ENCODE measurements at places on chromosomes 11 and 22.

DNA sequence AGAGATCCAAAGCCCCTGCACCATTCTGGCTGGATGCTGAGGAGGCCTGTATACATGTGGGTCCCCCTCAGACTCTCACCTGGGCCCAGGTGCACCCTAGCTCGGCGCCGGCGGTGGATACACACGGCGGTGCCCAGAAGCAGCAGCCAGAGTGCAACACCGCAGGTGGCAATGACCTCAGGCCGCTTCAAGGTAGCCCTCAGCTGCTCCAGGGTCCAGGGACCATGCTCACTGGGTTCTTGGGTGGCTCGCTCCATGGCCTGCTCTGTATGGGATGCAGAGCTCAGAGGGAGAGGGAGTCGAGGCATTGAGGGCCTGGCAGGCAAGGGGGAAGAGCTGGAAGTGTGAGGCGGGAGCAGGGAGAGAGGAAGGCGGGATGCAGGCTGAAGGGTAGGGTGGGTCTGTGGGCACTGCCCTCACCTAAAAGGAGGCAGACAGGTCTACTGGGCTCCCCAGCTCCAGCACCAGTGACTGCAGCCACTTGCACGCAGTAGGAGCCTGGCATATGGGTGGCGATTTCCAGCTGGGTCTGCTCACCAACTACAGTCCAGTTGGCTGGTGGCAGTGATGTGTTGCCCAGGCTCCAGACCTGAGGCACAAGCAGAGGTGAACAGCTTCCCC, 3.8 kb downstream of the ROBO4 start:
- DNase-seq = no peak

DNA sequence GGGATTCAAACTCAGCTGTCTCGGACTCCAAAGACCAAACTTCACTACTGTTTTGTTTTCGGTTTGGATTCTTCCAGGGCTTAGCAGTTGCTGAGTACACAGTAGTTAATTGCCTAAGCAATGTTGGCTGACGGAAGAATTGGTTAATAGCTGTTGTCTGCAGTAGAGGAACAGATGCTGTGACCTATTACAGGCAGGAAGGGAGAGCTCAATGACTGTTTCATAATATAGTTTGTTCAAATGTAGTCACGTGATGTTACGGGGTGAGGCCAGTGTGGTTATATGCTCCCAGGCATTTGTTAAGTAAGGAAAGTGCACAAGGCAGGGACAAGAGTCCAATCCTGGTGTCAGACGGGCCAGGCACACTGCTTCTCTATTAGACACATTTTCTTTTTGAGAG, 222.6 kb upstream of the CCDC90B start:
- DNase-seq = no peak

DNA sequence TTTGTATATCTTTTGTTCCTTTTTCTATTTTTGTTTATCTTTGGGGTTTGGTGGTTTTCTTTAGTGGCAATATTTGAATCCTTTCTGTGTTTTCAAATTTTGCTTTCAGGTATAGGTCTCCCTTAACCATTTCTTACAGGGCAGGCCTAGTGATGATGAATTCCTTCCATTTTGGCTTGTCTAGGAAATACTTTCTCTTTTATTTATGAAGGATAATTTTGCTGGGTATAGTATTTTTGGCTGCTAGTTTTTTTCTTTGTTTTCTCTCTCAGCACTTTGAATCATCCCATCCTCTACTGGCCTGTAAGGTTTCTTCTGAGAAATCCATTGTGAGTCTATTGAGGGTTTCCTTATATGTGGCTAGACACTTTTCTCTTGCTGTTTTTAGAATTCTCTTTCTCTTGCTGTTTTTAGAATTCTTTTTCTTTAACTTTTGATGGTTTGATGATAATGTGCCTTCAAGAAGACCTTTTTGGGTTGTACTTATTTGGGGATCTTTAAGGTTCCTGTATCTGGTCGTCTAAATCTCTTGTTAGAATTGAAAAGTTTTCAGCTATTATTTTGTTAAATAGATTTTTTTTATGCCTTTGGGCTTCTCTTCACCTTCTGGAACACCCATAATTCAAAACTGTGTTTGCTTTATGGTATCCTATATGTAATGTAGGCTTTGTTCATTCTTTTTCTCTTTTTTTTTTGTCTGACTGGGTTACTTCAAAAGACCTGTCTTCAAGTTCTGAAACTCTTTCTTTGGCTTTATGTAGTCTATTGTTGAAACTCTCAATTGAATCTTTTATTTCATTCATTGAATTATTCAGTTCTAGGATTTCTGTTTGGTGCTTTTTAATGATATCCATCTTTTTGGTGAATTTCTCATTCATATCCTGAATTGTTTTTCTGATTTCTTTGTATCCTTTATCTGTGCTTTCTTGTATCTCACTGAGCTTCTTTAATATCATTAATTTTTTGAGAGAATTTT, 24.5 kb downstream of the CFAP300 start:
- DNase-seq = no peak

DNA sequence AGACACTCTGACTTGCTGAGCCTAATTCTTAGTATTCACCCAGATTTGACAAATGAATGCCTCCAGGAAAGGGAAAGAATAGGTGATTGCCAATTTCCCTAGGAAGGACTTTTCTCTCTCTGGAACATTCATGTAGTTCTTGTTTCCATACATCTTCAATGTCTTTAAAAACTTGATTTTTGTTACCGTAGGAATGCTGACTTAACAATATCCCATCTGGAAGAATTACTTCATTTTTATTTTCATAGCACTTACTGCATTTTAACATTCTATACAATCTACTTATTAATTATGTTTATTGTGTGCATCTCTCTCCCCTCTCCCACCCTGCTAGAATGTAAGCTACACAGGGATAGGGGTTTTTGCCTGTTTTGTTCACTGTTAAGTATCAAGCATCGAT, 66.6 kb downstream of the SLC5A12 start:
- no peak for DNase-seq
